ENCODE measurements at places on chromosomes 11 and 22. TPM values are rescaled to one million over a fixed set of nuclear protein-coding genes. Genes with fewer than 3 reads are reported as not detected.

The RIMBP3C gene
- total RNA-seq, result 1.6 TPM

The PRR5L gene
- 8.9 TPM for total RNA-seq

The MYBPC3 gene
- total RNA-seq, result not detected

The PIM3 gene
- total RNA-seq, result 30.6 TPM

The TMEM45B gene
- total RNA-seq, result 0.38 TPM

The RIC3 gene
- total RNA-seq, result 17.8 TPM

The HSPB2 gene
- total RNA-seq, result 1.0 TPM

The CHEK2 gene
- 100 TPM for total RNA-seq

The KIRREL3 gene
- 0.08 TPM for total RNA-seq

The IGSF9B gene
- 41.2 TPM for total RNA-seq

The ANAPC15 gene
- total RNA-seq, result 52.1 TPM

The MAP4K2 gene
- 32.3 TPM for total RNA-seq

The NRIP3 gene
- 8.0 TPM for total RNA-seq

The TSPAN32 gene
- not detected for total RNA-seq

The RHOG gene
- total RNA-seq, result 38.6 TPM

The HPX gene
- 0.63 TPM for total RNA-seq

The OR52E4 gene
- total RNA-seq, result not detected
